ENCODE measurements at places on chromosomes 4 and X.

DNA sequence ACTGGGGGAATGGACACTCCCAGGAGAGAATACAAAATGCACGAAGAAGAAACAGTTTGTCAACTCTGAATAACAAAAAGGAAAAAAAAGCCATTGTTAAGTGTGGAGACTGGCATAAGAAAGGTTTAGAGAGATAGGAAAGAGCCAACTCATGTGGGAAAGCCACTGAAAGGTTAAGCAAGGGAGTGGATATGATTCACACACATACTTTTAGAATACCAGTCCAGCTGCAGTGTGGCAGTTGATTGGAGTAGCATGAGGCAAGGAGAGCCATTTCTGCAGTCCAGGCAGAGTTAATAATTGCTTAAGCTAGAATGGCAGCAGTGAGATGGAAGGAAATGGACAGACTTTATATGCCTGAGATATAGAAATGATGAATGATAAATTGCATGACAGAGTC is 36.9 kb upstream of the ADAD1 start:
- peak; percentile 77 for DNase-seq

GRCh38 chrX:41491267-41492004 is 44.3 kb downstream of the NYX start:
- DNase-seq, result peak; percentile 80

DNA sequence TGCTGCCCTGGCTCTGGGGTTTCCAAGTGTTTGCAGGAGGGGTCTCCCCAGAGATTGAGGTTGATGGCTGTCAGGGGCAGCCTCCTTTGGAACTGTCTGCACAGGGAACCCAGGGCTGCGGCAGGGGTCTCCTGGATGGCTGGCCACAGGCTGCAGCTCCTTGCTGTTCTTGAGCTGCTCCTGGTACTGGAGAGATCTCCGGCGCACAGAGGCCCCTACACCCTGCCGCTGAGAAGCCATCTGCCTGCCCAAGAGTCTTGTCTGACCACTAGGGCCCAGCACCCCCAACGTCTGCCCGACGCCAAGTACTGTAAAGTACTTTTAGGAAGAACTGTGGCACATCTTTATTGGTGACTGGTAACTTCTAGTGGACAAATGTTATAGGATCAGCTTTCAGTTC is 13.5 kb downstream of the STIM2 start:
- no peak for DNase-seq

GRCh38 chr4:151822331-151822730 is 61.5 kb upstream of the GATB start:
- DNase-seq, result no peak

GRCh38 chr4:88077911-88078524 is 70.6 kb downstream of the PKD2 start:
- no peak for DNase-seq

DNA sequence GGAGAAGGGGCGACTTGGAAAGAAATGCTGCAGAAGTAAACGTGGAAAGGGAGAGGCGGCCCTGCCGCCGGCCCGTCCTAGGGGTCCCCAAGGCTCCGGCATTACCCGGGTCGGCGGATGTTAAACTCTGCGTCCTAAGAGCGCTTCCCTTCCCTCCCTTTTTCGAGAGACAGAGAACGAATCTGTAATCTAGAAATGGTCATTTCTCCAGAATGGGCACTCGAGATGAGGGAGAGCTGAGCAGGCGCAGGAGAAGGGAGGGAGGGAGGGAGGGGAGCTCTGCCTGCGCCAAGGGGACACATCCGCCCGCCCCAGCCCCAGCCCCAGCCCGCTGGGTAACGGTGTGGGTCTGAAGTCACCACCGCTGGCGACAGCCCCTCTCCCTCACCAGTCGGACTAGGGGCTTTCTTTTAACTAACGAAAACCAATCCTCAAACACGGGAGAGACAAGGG is 1.7 kb downstream of the HCFC1 start:
- DNase-seq, result peak; percentile 52
